ENCODE measurements at places on chromosomes 6 and 20.

GRCh38 chr20:10501402-10501801 is 66.3 kb downstream of the SLX4IP start:
- no peak for DNase-seq

GRCh38 chr20:50563133-50563944 is 53.2 kb downstream of the PTPN1 start:
- no peak for DNase-seq

GRCh38 chr20:4326195-4327065 is 311.1 kb upstream of the RNF24 start:
- no peak for DNase-seq

GRCh38 chr6:160337301-160337700 is 10.9 kb upstream of the SLC22A3 start:
- no peak for DNase-seq

DNA sequence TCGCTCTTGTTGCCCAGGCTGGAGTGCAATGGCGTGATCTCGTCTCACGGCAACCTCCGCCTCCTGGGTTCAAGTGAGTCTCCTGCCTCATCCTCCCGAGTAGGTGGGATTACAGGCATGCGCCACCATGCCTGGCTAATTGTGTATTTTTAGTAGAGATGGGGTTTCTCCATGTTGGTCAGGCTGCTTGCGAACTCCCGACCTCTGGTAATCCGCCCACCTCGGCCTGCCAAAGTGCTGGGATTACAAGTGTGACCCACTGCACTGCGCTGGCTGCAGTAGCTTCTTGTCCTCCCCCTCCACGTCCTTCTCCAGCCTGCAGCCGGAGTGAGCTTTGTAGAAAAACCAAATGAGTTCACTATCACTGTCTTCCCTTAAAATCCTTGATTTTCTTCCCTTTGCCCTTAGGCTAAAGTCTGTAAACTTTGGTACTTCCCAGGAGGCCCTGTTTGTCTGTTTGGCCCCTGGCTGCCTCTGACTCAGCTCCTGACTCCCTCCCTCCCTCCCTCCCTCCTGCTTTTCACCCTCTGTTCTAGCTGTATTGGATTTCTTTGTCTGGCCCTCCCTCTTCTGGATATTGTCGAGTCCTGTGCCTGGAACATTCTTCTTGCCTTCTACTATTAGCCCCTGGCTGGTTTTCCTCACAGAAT is 12.9 kb downstream of the PARD6B start:
- DNase-seq = peak; percentile 36

GRCh38 chr6:77561768-77562314 is 91.0 kb upstream of the MEI4 start:
- DNase-seq = no peak

- no peak for DNase-seq
Measured at GRCh38 chr20:47088335-47088734, 193.7 kb downstream of the EYA2 start.

- no peak for DNase-seq
Measured at GRCh38 chr20:38330638-38331037, 15.6 kb upstream of the LBP start.

- DNase-seq = no peak
Measured at GRCh38 chr6:83905648-83906047, 46.2 kb downstream of the CYB5R4 start.

DNA sequence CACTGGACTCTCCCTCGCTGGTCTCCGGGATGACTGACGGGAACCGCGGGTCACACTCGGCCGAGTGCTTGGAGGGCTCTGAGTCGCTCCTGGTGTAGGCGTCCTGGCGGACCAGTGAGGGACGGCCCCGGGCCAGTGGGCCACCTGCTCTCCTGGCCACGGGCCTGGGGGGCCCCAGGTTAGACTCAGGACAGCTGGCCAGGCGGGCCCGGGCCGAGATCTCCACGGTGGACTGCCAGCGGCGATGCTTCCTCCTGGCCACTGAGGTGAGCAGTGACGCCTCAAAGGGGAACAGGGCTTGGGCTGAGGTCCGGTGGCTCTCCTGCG is 11.9 kb downstream of the DACT2 start:
- no peak for DNase-seq

DNA sequence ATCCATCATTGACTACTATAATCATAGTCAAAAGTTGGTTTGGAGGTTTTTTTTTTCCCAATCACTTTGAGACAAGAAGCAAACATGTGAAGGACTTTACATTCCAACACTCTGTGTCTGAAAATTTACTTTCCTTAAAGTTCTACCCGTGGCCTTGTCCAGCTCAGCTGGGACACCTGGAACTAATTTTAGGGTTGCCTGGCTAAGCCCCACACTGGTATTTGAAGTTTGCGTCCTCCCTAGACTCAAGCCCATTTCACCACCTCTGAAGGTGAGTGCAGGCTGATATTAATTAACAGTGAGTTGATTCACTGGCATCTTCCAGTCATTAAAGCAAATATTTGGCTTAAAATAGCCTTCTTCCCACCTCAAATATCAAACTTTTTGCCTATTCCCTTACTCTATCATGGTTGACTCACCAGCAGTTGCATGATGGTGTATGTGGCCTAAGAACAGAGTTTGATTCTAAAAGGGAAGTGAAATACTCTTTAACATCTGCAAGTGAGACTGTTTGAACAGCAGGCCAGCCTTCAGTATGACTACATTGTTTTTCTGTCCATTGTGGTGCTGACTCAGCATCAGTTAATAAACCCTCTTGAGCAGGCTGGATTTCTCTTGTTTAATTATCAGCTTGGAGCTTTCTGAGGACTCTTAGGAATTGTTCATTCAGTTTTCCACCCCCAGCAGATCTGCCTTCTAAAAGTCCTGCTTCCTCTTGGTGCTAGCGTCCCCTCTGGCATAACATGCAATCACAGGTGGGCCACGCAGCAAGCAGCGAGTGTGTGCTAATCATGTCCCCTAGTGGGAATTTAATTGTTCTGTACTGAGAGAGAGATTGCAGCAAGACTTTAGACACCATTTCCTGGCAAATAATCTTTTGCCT is 1.8 kb upstream of the PRDM1 start:
- DNase-seq = peak; percentile 84

DNA sequence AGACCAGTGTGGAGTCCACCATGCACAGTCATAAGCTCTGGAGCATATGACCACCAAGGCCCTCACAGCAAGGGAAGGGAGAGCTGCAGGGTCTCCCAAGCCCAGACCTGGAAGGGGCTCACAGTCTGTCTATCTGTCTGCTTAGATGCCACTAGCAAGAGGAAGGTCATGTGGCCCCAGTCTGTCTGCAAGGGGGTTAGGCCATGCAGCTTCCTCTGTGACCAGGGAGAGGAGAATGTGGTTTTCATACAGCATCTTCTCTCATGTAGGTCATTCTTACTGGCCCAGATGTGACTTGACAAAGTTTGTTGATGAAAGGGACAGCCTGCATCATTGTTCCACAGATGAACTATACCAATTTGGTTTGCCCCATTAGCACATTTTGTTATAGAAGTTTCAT is 260.8 kb downstream of the FARS2 start:
- DNase-seq = no peak

DNA sequence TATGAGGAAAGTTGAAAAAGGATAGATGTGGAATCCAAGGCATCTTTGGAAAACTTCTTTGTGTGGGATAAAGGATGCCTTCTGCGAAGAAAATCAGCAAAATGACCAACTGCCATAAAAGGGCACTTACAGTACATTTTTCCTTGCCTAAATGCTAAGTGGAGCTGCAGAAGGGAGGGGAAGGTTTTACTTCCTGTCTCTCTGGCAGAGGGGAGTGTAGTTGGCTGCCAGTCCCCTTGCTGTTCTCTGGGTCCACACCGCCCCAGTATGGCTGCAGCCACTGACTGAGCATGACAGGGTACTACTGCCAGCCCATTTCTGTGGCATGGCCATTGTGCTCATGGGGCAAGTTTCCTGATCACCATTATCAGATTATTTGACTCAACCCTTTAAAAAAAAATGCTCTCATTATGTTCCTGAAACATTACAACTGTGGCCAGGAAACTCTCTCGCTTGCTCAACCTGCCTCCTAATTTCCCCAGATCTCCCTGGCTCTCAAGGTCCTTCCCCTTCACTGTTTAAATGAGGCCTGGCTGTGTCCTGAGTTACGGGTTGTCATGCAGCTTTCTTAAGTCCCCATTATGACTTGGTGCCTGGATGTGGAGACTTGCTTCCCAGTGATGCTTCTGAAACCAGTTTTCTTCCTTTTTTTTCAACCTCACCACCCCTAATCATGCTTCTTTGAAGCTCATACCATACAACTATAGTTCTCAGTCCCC is 34.5 kb upstream of the FAM184A start:
- peak; percentile 42 for DNase-seq

DNA sequence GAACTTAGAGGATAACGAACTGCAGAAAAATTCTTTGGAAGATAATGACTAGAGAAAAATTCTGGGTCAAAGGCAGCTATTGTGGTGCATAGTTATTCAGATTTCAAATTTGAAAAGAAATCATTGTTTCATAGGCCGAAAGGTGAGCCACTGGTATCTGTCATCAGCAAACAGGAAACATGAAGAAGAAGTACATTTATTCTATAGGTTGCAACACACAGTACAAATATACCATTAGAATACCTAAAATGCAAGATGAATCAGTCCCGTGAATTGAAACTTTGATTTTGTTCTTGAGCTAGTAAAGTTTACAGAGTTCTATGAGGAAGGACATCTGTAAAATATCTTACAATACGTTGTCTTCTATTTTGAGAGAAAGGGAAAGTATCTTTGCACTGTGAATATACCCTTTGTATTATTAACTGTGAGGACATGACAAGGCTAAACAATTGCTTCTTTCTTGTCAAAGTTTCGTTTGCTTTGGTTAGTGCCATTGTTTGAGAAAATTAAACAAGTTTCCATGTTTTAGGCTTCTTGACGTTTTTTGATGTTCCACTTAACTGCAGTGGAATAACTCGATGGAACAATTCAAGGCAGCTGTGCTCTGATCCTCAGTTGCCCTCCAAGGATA is 84.7 kb downstream of the HDGFL1 start:
- no peak for DNase-seq

DNA sequence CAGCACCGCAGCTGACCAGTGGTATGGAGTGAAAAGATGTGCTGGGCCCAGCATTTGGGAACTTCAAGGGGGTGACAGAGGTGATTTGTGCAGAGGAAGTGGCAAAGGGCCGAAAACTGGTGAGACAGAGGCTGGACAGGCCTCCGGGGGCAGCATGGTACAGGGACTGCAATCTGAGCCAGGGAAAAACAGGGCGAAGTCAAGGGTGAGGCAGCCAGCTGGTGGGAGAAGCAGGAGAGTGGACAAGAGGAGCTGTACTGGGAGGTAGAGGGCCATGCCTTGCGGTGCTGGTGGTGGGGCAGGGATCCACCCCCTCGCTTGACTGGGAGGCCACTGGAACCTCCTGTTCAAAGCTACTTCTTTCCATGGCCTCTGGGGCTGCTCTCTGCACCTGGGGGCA is 7.3 kb upstream of the GFRA4 start:
- DNase-seq = peak; percentile 44

GRCh38 chr6:147447835-147448611 is 60.5 kb upstream of the SAMD5 start:
- DNase-seq = peak; percentile 97

DNA sequence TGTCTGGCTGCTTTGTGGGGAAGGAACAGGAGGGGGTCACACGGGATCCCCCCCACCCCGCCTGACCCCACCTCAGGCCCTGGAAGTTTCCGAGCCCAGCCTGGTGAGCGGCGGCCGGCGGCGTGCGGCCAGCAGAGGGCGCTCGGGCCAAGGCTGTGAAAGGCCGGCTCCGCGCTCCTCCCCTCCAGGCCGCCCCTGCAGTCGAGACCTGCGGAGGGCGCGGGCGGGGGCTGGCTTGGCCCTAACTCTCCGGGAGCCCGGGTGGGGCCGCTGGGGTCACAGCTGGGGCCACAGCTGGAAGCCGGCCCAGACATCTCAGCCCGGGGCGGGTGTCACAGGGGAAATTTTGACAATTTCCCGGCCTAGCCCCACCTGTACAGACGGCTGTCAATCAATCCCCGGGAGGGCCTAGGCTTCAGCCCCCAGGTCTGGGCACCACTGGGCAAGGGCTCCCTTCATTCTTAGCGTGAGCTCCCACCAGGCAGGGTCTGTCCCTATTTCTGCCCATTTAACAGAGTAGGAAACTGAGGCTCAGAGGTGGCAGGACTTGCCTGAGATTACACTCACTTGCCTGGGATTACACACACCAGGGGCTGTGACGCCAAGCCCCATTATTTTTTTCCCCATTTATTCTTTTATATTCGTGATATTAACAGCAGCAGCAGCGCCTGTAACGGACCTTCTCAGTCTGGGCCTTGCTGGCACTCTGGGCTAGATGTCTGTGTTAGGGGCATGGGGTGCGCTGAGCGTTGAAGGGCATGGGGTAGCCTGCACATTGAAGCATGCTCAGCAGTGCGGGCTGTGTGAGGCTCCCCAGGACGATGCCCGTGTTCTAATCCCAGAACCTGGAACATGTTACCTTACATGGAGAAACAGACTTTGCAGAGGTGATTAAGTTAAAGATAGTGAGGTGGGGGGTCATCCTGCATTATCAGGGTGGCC is 23.0 kb downstream of the ZBP1 start:
- peak; percentile 81 for DNase-seq

GRCh38 chr6:157954150-157955117 is 27.2 kb upstream of the SYNJ2 start:
- peak; percentile 43 for DNase-seq

DNA sequence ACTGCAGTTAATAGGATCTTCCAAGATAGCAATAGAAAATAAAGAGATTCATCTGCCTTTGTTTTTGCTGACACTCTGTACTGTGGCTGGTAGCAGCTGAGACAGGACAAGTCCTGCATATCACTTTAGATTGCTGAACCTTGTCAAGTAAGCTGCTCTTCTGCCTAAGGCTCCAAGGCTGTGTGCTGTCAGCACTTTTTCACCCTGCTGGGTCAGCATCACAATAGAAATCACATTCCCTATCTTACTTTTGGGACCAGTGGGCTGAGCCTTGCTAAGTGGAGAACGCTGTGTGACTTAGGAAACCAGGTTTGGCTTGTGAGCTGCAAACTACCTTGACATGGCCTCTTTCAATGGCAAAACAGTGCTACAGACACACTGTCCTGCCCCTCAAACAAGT is 263.9 kb downstream of the FRK start:
- DNase-seq = peak; percentile 46

- DNase-seq = no peak
Measured at GRCh38 chr20:56592211-56592610, 36.9 kb upstream of the TFAP2C start.

DNA sequence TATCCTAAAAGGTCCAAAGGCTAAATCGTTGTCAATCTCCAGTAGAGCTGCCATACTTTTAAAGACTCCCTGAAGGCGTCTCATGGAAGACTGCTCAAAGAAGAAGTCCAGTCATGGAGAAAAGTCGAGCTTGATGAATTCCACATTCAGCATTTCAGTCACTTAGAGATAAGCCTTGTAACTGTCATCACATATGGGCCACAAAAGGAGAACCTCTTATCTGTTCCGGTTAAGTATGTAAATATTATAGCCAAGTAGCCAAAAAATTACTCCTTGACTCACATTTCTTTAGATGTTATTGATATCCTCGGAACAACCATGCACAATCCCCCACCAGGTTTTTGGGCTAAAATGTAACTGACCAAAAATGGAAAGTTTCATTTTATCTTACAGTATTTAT is 9.8 kb upstream of the CNKSR3 start:
- DNase-seq = no peak

DNA sequence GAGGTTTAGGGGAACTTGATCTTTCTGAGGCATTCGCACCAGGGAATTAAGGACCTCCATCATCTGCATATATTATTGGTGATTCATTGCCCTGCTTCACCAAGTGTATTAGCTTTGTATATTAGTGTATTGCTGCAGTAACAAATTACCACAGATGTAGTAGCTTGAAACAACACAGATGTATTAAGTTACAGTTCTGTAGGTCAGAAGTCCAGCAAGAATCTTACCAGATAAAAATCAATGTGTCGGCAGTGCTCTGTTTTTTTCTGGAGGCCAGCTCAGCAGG is 65.8 kb downstream of the HMGN3 start:
- DNase-seq = no peak

All from GM23338 (cell line).